ENCODE measurements at places on chromosomes 7 and 10.

- DNase-seq, result no peak
Observed at GRCh38 chr7:156652886-156653568, 12.5 kb downstream of the RNF32 start.

DNA sequence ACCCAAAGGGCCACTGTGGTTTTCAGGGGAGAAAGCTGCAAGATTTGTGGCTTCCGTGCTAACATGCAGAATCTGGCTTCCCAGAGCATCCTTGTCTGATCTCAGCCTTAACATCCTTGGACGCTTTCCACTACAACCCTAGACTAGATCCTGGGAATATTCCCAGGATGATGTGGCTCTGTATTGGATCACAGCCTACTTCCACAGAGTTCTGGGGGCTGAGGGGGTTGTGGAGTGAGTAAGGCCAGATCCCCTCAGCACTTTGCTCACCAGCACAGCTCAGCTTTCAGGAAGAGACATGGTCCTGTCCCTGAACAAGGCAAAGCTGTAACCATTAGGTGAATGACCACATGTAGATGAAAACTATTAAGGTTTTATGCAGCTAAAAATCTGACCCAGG lies 241.3 kb upstream of the MYO3A start:
- DNase-seq, result no peak

DNA sequence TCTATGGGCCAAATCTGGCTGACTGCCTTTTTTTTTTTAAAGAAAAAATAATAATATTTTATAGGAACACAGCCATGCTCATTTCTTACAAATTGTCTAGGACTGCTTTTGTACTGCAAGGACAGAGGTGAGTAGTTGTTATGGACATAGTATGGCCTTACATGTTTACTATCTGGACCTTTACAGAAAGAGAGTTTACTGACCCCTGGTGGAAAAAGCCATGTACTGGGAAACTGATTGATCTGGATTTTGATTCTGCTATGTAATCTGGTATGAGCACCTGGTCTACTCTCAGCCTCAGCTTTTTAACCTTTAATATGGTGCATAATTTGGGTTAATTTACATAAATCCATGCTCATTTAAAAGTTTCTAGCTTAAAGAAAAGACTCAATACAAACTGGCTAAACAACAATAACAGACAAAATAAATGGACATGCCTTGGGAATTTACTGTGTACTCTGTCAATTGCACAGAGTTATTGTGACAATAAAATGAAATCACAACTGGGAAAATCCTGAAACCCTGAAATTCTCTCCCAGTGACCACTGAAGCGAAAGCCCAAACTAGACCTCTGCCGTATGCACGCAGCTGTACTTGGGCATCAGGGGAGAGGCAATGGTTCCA lies 260.7 kb downstream of the BMPER start:
- no peak for DNase-seq

DNA sequence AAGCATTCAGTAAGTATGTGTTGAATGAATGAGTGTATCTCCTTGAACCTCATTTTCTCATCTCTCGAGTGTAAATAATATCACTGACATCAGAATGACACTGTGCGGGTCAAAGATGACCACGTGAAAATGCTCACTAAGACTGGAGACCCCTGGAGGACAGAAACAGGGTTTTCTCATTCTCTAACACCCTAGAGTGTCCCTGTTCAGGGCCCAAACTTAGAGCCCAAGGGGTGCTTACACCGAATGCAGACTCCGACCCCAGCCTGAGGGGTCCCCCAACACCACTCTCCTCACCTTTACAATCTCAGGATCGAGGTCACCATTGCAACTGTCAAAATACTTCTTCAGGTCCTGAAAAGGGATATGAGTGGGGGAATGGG lies 1.4 kb downstream of the CDK5 start:
- no peak for DNase-seq

GRCh38 chr10:61836888-61837754 lies 64.4 kb upstream of the ARID5B start:
- DNase-seq, result no peak

GRCh38 chr7:39017369-39017915 lies 39.7 kb downstream of the POU6F2 start:
- DNase-seq, result no peak

- no peak for DNase-seq
Observed at GRCh38 chr10:8006274-8006999, 48.1 kb upstream of the GATA3 start.
